ENCODE measurements at places on chromosomes 5 and 9.

- no peak for DNase-seq
These were observed 95.3 kb downstream of the SPOCK1 start for GRCh38 chr5:137403869-137404268.

DNA sequence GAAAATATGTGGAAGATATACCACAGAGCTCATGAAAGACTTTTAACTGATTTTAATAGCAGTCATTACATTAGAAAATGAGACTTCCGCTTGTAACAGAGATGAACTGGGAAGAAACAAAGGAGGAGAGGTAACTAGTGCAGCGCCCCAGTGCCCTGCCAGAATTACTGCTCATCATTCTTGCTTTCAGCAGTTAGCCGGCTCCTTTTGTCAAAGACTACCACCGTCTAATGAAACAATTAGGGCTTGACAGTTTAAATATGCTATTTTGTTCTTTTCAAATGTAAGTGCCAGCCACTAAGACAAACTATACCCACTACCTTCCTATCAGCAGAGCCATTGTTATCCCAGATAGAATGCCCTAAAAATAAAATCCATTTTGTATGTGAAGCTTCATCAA lies 328.4 kb downstream of the EFNA5 start:
- no peak for DNase-seq

DNA sequence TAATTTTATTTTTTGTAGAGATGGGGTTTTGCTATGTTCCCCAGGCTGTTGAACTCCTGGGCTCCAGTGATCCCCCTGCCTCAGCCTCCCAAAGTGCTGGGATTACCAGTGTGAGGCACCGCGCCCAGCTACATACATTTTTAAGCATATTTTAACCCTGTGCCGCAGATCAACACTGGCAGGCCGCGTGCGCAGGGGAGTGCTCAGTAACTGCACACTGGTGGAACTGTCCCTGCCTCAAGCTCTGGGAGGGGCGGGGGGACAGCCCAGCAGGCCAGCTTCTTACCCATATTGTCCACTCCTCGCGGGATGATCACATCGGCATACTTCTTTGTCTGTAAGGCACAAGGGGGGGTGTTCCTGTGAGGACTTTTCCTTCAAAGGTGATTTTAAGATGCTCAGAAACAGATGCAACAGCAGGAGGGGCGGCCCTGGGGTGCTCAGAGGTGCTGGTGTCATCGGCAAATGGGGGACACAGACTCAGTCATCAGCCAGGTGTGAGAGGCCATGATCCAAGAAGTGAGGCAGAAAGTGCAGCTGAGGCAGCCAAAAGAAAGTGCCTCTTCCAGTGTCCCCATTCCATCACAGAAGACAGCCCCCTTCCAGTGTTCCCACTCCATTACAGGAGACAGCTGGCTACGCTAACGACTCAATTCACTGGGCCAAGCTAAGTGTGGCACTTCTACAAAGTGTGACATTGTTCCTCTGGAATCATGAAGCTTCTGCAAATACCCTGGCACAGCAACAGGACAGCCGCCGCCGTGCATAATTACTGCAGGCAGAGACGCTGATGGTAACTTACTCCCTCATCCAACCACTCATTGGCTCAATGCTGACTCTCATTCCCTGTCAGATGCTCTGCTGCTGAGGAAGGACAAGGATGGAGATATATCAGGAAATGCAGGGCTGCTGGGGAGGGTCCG lies 5.2 kb downstream of the UCK1 start:
- DNase-seq, result no peak

GRCh38 chr9:89996773-89997172 lies 392.0 kb downstream of the GADD45G start:
- DNase-seq, result no peak

DNA sequence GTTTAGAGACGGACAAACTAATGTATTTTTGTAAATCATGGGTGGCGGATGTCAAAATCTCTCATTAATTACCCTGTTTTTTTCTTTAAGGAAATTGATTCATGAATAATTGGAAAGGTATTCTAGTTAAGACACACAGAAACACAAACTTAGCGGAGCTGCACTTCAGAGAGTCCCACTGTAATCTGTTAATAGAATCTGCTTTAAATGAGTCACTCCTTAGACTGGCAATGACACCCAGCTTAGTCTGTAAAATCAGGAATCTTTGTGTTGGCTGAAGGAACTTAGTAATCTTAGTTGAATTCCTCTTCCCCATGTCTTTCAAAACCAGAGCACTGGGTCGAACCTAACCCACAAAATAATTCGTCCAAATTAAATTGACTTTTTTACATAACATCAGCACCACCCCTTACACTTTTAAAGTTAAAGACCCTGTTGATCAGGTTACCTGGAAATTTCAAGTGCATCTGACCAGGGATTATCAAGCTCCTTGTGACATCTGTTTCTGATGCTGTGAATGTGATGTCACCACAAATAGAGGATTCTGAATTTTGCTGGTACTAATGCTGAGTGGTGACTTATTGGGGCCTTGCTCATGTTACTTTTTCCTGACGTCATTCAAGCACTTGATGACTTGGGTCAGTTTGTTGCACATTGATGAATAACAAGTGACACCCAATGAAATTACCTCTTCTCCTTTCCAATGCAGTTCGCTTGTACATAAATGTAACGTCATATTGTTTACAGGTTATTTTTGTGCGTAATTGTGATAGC lies 313.6 kb downstream of the KCTD16 start:
- no peak for DNase-seq

GRCh38 chr5:68033961-68034571 lies 181.5 kb upstream of the PIK3R1 start:
- no peak for DNase-seq

DNA sequence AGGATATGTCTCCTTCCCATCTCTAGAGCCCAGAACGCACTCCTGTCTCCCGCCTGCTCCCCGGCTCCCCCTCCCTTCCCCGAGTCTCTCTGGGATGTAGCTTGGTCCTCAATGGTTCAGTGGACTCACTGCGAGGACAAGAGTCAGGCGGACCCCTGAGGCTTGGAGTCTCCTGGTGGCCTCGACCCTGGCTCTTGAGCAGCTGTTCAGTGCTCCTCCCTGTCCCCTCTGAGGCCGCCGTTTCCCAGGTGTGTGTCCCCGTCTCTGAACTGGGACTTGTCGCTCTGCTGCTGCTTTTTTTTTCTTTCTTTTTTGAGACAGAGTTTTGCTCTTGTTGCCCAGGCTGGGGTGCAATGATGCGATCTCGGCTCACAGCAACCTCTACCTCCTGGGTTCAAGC lies 44.8 kb upstream of the IER5L start:
- no peak for DNase-seq

GRCh38 chr9:23044549-23044948 lies 597.9 kb downstream of the DMRTA1 start:
- no peak for DNase-seq

DNA sequence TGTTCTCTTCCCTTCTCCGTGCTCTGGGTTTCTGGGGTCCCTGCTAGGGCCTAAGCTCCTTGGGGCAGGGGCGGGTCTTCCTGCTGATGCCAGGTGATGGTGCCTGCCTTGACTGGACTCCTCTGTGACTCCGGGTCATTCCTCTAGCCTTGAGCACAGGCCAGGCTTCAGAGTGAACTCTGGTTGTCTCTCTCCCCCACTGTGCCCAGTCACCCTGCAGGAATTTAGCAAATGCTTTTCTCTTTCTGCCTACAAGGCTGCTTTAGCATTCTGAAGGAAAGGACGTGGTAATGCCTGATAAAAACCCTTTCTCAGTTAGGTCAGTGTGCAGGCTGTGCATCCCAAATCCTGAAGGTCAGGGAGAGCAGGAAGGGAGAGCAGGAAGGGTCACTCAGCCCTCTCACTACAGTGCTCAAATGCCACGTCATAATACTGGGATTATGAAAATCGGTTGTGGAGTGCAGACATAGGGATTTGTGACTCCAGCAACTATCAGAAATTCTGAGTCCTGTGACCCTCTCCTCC lies 2.7 kb downstream of the CXCL14 start:
- no peak for DNase-seq

GRCh38 chr9:108837530-108837929 lies 18.3 kb downstream of the ACTL7B start:
- no peak for DNase-seq

- no peak for DNase-seq
These were observed 40.5 kb upstream of the KIAA1958 start for GRCh38 chr9:112446080-112446479.

GRCh38 chr9:15724612-15725011 lies 171.8 kb downstream of the CCDC171 start:
- DNase-seq, result no peak
